EH (cell line): ENCODE measurements at places on chromosomes 5 and 9.

DNA sequence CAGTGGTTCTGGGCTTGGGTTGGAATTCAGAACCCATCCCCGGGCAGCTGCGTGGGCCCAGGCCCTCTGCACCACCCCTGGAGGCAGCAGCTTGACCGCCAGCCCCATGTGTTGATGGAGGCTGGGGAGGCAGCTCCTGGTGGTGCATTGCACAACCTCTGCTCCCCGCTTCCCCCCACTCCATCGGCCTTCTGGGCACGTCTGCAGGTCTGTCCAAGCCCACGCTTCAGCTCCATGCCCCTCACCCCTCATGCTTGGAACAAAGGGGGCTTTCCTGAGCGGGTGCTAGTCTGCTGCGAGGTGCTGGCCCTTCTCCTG lies 1.4 kb downstream of the NCS1 start:
- peak; percentile 44 for DNase-seq

- DNase-seq: peak; percentile 91
These were observed 137.2 kb downstream of the C9orf50 start for GRCh38 chr9:129483415-129484351.

DNA sequence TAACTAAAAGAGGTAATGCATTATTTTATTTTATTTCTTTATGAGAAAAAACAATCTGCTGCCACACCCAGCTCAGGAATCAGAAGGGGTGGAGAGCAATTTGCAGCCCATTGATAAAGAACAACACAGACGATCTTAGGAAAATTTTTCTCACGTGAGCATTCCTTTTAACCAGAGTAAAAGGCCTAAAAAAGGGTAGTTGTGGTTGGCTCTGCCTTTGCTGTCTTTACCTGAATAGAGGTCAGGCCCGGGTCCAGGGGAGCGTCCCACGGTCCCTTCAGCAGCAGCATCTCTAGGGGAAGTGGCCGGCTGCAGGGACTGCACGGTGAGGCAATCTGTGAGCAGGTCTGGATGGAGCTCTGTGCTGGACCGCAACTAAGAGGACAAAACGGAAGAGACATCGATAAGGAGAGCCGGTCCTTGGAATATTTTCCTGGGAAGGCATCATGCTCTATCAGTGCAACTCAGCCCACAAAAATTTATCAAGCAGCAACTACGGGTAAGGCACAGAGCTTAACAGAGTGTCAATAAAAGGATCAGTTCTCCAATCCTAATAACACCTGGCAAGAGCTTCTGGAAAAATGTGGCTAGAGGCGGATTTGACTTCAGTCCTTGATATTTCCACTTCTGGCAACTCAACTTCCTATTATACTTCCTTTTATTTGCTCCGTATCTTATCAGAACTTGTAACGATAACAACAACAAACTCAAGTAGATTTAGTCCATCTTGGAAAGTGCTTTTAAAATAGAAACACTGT lies 372.8 kb upstream of the RFX3 start:
- DNase-seq: no peak

- DNase-seq: no peak
These were observed 55.3 kb downstream of the GAS1 start for GRCh38 chr9:86891886-86892437.

DNA sequence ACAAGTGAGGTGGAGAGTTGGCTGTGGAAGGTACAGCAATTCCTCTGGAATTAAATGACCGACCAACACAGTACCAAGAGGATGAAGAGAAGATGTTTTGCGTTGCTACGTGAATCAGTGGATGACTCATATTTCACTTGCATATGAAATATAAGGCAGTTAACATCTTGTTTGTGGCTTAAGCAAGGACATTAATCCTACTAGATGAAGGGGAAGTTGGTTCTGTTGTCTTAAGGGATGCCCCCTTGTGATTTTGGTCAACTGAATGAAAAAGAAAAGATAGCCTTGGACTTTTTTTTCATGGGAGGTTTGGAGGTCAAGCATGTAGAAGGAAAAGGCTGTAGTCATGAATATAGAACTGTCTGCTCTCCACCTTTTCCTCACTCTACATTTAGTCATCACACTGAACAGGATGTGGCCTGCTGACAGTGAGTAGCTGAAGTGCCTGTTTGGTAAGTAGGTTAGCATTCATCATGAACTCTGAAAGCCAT lies 33.9 kb downstream of the VLDLR start:
- DNase-seq: peak; percentile 92

GRCh38 chr9:14323083-14323971 lies 9.4 kb upstream of the NFIB start:
- DNase-seq: no peak

- DNase-seq: no peak
These were observed at the start of gene TNFSF8 for GRCh38 chr9:114930056-114930812. Gene TNFSF8 (minus strand): TSS chr9:114930591. CDS start chr9:114930303, 288 bp downstream.

- DNase-seq: no peak
These were observed 15.1 kb downstream of the ADRB2 start for GRCh38 chr5:148841519-148841918.

GRCh38 chr9:98368366-98369065 lies 113.1 kb upstream of the TBC1D2 start:
- no peak for DNase-seq

- no peak for DNase-seq
These were observed 548.8 kb upstream of the SMC2 start for GRCh38 chr9:103545260-103545659.

GRCh38 chr9:135479469-135480052 lies at the start of gene PPP1R26:
Gene PPP1R26 (plus strand): TSS chr9:135479782. CDS start chr9:135484511, 4,729 bp downstream.
- peak; percentile 25 for DNase-seq

GRCh38 chr5:159400476-159400875 lies 70.2 kb upstream of the IL12B start:
- DNase-seq: no peak
